ENCODE measurements at places on chromosomes 12 and 14. TPM values are rescaled to one million over a fixed set of nuclear protein-coding genes. Genes with fewer than 3 reads are reported as not detected.

- peak overlapping the region; percentile 78 for H3K4me3 ChIP-seq
- H3K4me1 ChIP-seq, result peaks cover 14% of the 10 kb centered on the region
- no peaks in the 10 kb centered on the region for H3K27me3 ChIP-seq
- peak overlapping the region; percentile 77 for H3K27ac ChIP-seq
- no peak for DNase-seq
These were observed 1.0 kb downstream of the ORMDL2 start for GRCh38 chr12:55818886-55819285.

- no peak overlapping the region for H3K4me3 ChIP-seq
- no peak for DNase-seq
- no peak overlapping the region for H3K27ac ChIP-seq
- no peaks in the 10 kb centered on the region for H3K4me1 ChIP-seq
- no peaks in the 10 kb centered on the region for H3K27me3 ChIP-seq
These were observed 47.2 kb downstream of the FOXG1 start for GRCh38 chr14:28813810-28814209.

DNA sequence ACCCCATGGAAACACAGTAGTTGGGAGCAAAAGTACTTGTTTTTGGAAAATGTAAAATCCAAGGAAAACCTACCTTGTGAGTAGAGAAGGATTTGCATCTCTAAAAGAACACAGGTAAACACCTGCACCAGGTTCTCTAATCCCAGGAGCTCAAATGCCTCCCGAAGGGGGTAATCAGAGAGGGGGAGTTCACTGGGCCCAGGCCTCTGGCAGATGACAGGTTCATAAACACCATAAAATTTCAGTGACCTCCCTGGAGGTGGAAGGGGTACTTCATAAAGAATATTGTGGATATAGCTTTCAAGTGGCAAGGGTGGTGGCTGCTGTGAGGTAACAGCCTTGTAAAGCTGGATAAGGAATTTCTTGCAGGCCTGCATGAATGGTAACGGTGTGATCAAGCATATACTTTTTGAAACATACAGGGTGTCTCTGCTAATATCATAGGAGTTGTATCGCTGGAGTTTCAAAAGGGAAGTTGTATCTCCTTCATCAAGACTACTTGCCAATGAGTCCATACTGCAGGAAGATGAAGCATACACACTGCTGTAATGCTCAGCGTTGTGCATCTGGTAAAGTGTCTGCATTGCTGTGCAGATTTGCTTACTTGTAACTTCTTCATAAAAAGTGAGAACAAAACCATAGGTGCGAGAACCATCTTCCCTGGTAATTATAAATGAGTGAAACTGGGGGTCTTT is 111.3 kb downstream of the DENND5B start:
- H3K4me3 ChIP-seq, result no peak overlapping the region
- no peak for DNase-seq
- H3K36me3 ChIP-seq, result no peaks in the 10 kb centered on the region
- peaks cover 5% of the 10 kb centered on the region for H3K4me1 ChIP-seq

- no peak overlapping the region for H3K27ac ChIP-seq
- no peak for DNase-seq
- no peaks in the 10 kb centered on the region for H3K36me3 ChIP-seq
- no peak overlapping the region for H3K4me3 ChIP-seq
These were observed 119.3 kb upstream of the MDM1 start for GRCh38 chr12:68451261-68452077.

DNA sequence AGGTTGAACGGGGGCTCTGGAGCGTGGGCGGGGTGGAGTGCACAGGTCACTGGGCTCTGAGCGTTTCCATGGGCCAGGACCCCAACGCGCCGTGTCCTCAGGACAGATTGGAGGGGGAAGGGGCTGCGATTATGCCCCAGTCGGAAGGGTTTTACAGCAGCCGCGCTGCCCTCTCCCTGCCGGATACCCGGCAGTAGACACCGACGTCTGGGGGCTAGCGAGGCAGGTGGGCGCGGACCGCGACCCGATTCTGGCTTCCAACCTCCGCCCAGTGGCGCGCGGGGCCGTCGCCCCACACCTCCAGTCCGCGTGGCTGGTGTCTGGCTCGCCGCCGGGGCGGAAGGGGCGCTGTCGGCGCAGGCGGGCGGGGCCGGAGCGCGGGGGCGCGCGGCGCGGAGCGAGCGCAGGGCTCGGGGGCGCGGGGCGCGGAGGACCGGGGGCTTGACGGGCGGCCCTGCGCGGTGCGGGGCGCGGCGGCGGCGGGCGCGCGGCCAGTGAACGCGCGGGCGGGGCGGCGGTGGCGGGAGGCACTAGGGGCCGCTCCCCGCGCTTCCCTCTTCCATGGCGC is 2.4 kb upstream of the KIF26A start:
- H3K4me3 ChIP-seq, result no peak overlapping the region
- no peak overlapping the region for H3K27ac ChIP-seq
- H3K27me3 ChIP-seq, result peaks cover 59% of the 10 kb centered on the region
- H3K36me3 ChIP-seq, result no peaks in the 10 kb centered on the region
- H3K4me1 ChIP-seq, result peaks cover 4% of the 10 kb centered on the region
- no peak for DNase-seq

DNA sequence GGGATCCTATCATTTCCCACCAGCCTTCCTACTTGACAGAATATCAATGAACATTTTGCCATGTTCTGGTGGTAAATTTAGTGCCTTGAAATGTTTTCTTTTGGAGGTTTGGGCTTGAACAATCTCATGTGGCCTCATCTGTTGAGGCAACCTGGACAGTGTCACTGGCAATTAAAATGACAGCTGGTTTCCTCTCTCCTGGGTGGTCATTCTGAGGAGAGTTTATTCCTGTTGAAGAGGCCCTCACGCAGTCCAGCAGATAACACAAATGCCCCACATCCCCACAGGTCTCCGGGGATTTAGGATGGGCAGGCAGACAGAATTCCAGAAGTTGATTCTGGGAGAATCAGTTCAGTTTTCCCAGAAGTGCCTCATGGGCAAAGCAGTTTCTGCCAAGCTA is 41.9 kb downstream of the MMAB start:
- H3K4me3 ChIP-seq, result no peak overlapping the region
- H3K27me3 ChIP-seq, result no peaks in the 10 kb centered on the region
- peaks cover 12% of the 10 kb centered on the region for H3K36me3 ChIP-seq

DBX2 gene
- not detected for polyA plus RNA-seq
